ENCODE measurements at places on chromosomes 1 and 21.
A peak's percentile ranks its signal among the peaks of the same experiment; 100 is the strongest.

DNA sequence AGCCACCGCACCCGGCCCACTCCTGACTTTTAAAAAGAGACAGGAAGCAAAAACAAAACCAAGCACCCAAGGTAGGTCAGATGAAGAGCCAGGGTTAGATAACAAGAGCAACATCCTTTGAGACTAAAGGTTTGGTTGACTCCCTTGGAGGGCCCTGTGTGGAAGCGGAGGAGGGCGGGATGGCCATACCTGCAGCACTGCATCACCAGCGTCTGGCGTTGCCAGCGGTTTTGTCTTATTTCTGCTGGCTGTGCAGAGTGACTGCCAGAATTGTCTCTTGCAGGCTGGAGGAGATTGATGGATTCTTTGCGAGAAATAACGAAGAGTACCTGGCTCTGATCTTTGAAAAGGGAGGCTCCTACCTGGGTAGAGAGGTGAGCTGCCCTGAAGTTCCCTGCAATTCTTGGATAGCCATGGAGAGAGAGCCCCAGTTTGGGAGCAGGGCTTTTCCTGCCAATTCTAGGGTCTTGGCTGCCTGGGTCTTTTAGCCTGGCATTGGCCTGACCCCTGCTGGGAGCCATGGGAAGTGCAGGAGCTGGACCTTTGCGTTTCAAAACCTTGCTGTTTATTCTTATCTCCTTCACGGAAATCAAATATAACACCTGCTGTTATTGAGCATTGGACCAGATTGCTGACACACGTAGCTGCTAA lies 24.0 kb downstream of the QSOX1 start:
- DNase-seq: peak; percentile 40

DNA sequence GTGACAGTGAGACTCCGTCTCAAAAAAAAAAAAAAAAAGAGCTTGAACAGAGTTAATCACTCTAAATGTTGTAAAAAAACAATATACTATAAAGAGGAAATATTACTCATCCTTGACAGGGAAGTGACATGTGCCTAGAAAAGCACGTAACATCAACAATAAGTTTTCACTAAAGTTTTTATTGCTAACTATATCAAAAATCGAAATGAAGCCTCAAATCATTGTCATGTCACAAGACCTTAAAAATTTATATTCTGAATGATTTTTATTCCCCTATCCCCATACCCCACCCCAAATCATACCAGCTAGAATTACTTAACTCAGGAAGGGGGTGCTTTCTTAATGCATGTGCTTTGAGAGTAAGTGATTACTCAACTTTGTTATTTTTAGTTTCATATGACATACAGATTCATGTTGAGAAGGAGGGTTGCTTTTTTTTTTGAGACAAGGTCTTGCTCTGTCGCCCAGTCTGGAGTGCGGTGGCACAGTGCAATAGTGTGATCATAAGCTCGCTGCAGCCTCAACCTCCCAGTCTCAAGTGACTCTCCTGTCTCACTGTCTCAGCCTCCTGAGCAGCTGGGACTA lies 53.6 kb upstream of the MUTYH start:
- DNase-seq: no peak

DNA sequence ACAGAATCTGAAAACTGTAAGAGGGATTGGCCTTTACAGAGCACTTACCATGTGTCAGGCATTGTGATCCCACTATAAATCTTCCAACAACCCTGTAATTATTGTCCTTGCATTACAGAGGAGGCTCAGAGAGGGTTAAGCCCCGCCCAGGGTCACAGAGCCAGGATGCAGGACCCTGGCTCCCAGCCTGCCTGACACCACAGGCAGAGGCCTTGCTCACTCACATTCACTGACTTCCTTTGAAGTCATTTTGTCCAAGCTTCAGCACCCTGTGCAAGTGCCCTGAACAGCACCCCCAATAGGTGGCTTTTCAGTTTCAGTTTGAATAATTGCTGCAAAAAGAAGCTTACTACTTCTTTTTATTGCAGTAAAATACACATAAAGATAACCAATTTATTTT lies 256.8 kb upstream of the NFIA start:
- DNase-seq: no peak

GRCh38 chr1:182279302-182279701 lies 112.3 kb downstream of the GLUL start:
- DNase-seq: no peak

DNA sequence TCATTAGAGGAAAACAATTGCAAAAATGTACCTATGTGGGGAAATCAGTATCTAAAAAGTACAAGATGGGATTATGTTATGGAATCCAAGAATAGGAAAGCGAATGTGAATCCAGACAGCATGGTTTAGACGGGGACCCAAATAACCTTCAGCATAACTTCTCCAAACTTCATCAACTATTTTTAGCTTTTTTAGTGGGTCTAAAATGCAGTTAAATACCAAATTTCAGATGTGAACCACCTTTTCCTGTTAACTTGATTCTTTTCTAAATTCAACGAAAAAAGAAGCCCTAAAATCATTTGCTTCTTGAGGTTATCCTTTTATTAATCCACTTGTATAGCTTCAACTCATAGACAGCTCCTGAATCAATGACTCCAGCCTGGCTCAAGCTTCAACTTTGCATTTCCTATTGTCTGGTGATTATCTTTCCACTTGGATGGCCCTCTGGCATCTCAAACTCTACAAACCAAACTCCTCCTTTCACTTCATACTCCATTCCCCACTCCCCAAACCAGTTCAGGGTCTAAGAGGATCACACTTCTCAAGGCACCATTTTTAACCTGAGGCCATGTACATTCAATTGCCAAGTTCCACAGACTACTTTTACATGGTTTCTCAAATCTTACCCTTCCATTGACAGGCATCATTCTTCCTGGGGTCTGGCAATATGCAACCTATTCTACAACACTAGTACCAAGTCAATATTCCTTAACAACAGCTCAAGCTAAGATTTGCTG lies 7.4 kb downstream of the ERRFI1 start:
- DNase-seq: no peak

DNA sequence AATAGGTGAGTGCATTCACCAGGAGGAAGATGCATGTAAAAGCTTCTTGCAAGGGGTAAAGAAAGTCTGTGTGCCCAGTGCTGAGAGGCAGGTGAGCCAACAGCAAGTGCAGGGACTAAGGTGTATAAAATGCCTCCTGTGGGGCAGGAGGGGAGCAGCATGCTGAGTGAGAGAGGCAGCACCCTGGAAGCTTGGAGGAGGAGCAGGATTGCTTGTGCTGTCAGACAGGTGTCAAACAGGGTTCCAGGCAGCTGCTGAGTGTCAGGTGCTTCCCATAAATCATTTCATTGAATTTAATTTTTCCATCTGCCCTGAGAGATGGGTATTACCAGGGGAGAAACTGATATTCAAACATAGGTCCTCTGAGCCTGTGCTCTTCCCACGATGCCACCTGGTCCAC lies 13.9 kb downstream of the BSND start:
- DNase-seq: no peak

GRCh38 chr1:82899017-82899416 lies 1098.3 kb downstream of the ADGRL2 start:
- no peak for DNase-seq

Measured in stimulated activated CD8-positive, alpha-beta memory T cell treated with anti-CD3 and anti-CD28 coated beads, Interleukin-4, amount 100 ng/mL, for 1 hour (primary cell).